Stimulated activated CD8-positive, alpha-beta memory T cell treated with anti-CD3 and anti-CD28 coated beads, Interleukin-12 subunit alpha, Interleukin-12 subunit beta, amount 100 ng/mL, for 4 hours (primary cell): ENCODE measurements at places on chromosomes 7 and 10.

GRCh38 chr10:100009283-100009792, 409 bp downstream of the DNMBP start:
- DNase-seq, result no peak

DNA sequence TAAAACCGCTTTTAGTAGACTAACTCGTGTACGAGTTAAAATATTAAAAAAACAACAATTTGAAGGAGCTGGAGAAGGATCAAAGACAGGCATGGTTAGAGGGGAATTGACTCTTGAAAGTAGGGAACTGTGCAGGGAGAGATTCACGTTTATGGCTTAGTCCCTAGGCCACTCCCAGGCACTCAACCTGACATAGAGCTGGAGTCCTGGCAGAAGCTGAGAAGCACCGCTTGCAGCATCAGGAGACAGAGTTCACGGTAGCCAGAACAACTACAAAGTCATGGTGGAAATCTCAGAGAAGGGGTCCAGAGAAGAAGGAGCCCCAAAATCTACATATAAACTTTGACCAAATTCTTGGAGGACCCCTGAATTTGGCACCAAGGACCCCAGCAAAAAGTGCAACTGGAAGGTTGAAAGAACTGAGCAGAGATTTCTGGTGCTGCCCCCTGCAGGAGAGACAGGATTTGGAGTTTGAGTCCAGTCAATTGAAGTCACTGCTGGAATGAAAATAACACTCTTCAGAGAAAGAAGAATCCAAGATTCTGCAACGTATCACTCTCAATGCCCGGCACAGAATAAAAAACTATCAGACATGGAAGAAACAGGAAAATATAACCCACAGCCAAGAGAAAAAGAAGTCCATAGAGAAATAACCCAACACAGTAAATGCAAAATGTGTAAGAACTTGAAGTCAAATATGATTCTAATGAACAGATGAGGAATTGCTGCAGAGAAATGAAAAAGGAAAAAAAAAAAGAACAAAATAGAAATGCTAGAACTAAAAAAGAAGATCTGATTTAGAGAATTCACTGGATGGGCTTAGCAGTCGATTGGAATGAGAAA, 493.3 kb upstream of the PODXL start:
- no peak for DNase-seq

- no peak for DNase-seq
These were observed 38.1 kb upstream of the PIK3AP1 start for GRCh38 chr10:96758423-96758822.

GRCh38 chr7:129734400-129734799, 122.9 kb downstream of the NRF1 start:
- no peak for DNase-seq

GRCh38 chr7:102093599-102094315, 192.9 kb upstream of the SH2B2 start:
- DNase-seq, result no peak

GRCh38 chr7:131096267-131096927, 231.3 kb upstream of the MKLN1 start:
- no peak for DNase-seq

- DNase-seq, result peak; percentile 50
These were observed at the start of gene KCNIP2 for GRCh38 chr10:101843032-101844021. Gene KCNIP2 (minus strand): TSS chr10:101843800. CDS start chr10:101843568, 232 bp downstream.

DNA sequence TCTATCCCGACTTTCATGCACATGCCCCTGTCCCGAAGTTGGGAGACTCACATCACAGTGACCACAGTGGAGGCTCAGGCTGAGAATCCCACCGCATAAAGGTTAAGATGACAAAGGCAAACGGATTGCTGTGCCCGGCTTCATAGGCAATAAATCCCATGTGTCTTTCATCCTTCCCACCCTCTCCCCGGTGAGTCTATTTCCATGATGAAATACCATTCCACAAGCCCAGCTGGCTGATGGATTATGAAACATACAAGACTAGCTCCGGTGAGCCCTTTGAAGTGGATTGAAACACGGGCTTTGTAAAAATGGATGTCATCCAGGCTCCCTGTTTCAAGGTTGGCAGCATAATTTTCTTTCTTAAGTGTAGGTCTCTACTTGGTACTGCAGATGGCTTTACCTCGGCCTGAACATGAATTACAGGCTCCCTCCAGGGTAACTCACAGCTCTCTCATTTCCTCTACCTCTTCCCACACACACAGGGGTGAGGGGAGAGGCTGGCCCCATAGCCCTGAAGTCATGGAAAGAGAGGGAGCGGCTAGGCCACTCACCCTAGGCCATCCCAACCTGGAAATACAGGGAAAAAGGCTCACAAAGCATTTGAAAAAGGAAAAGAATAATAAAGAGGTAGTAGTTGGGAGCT, 92.0 kb upstream of the CALN1 start:
- no peak for DNase-seq

GRCh38 chr7:47460251-47460989, 121.5 kb downstream of the TNS3 start:
- DNase-seq, result no peak

- no peak for DNase-seq
These were observed 16.4 kb upstream of the SRRM3 start for GRCh38 chr7:76185187-76185896.

DNA sequence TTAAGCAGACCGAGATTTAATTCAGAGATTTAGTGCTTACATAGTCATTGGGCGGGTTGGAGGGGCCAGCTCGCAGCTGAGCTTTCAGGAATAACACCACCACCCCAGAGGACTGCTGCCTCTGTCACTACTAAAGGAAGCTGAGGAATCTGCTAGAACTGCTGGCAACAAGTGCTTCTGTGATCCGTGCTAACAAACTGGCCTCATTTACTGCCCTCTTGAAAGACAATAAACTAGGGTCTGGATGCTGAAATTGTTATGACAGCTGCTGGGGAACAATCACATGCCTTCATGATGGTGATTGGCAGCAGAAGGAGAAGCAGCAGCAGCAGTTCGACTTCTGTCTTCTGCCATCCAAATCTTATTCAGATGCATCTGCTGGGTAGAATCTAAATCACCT, 285.5 kb upstream of the TAC1 start:
- DNase-seq, result no peak

- DNase-seq, result no peak
These were observed 91.3 kb upstream of the ANK3 start for GRCh38 chr10:60480865-60481563.

DNA sequence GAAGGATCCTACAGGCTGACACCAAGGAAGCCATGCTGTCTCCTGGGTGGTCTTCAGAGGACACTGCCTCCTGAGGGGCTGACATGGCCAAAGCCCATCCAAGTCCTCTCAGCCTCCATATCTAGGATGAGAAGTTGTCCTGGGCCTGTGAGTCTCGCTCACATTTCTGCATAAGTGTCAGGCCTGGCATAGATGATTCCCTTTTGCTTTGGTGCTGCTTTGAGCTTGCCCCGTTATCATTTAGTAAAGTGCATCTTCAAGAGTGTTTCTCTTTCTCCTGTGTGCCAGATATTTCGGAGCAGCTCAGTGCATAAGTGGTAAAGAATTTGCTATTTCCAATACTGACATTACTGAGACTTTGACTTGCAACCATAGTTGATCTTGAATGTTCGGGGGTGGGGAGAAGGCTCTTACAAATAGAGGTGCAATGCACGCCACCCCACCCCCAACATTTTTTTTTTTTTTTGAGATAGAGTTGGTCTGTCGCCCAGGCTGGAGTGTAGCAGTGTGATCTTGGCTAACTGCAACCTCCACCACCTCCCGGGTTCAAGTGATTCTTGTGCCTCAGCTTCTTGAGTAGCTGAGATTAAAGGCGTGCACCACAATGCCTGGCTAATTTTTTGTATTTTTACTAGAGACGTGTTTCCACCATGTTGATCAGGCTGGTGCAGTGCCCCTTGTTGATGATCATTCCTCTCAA, 9.1 kb downstream of the PTER start:
- no peak for DNase-seq

DNA sequence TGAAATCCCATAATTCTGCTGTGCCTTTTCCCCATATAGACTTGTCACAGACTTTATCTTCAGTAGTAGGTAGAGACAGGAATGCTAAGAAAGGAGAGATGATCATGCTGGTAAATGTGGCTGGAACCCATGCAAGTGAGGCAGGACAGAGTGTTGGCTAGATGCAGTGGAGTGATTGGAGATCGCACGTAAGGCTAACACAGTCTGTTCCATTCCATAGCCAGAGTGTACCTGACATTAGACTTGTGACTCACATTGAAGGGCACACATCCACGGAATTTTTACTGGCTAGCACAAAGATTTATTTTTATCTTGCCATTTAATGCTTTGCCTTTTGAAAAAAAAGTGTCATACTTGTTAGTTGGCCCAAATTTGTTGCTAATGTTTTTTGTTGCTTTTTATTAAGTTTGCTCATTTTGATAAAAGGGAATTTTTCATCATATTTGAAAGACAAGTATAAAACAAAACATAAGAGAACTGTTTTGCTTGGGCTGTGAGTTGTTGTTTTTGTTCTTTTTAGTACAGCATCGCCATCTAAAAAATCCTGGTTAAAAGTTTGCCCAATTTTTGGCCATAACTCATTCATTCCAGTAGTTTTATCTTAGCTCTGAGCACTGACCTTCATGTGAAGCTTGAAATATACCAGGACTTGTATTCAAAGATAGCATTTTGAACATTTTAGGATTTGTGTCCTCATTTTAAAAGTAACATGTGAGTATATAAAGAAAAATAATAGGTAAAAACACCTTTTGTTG, 81.0 kb downstream of the CPED1 start:
- no peak for DNase-seq

DNA sequence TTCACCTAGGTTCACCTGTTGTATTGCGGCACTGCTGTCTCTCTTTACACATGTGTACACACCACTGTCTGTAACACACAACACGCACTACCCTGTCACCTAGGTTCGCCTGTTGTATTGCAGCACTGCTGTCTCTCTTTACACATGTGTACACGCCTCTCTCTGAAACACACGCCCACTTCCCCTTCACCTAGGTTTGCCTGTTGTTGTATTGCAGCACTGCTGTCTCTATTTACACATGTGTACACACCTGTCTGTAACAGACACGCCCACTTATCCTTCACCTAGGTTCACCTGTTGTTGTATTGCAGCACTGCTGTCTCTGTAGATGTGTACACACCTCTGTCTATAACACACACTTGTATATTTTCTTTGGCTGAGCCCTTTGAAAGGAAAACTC, 51.5 kb downstream of the WDR37 start:
- DNase-seq, result no peak

- peak; percentile 92 for DNase-seq
These were observed 15.5 kb downstream of the HSPB1 start for GRCh38 chr7:76317782-76318487.

DNA sequence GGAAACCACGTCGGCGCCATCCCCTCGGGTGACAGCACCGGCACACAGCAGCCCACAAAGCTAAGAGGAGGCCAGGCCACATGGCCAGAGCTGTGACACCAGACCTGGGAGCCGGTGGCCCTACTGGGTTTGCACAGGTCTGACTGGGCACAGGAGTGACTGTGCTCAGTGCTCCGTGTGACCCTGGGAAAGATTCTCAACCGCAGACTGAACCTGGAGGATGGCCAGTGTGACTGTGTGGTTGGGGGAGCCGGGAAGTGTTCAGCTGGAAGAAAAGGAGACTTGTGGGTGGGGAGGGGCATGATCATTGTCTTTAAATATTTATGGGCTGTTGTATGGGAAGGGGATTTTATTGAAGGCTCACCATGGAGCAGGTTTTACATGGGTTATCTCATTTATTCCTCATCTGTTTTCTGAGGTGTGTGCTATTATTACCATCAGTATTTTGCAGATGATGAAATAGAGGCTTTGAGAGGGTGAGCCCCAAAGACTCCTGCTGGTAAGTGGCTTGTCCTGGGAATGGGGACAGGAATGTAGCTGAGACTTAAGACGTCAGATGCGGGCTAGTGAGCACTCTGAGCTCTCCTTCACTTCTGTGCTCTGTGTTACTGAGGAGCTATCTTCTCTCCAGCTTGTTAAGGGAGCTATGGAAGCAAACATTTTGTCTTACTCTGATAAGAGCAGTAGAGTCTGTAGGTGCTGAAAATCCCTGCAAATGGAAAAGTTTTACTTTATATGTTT, 127.5 kb downstream of the TMEM178B start:
- DNase-seq, result no peak

DNA sequence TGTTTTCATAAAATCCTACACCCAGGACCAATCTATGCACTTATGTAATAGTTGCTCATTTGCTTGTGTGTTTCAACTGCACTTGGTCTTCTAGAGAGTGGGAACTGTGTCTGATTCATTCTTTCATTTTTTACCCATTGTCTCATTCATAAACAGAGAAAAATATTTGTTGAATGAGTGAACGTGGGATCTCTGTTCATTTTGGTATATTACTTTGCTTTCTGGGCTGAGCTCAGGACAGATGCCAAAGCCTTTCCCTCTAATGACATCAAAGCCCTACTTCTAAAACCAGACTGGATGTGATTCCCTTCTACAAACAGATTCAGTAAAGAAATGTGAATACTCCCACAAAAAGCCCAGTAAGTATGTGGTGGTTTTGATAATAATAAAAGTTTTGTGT, 145.2 kb downstream of the ST7 start:
- DNase-seq, result no peak

- no peak for DNase-seq
These were observed 1014.7 kb downstream of the NRG3 start for GRCh38 chr10:82889728-82890127.

GRCh38 chr7:400901-401485, 111.0 kb downstream of the FOXL3 start:
- no peak for DNase-seq

DNA sequence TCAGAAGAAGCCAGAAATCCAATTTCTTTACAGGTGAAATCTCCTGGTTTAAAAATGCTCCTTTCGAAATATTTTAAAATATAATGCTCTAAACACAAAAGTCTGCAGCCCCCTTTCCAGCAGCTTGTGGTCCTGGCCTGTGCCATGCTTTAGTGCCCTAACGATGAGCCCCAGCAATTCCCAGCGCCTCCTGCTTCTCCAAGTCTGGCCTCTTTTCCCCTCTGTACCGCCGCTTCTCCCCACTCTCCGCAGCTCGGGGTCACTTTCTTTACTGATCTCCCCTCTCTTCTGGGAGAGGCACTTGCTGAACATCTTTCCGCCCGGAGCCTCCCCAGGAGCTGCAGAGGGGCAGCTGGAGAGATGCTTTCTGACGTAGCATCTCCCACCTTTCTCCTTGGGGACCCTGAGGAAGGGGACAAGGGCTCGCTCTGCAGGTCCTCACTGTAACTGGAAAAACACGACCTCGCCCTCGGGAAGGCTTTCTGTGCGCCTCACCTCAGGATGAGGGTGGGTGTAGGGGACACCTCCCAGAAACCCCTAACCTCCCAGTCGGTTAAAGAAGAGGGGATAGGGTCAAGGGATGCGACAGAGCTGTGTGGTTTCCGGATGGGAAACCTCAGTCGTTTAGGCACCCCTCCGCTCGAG, 565 bp upstream of the INA start:
- no peak for DNase-seq

- DNase-seq, result no peak
These were observed 56.6 kb downstream of the INPP5A start for GRCh38 chr10:132593900-132594876.

DNA sequence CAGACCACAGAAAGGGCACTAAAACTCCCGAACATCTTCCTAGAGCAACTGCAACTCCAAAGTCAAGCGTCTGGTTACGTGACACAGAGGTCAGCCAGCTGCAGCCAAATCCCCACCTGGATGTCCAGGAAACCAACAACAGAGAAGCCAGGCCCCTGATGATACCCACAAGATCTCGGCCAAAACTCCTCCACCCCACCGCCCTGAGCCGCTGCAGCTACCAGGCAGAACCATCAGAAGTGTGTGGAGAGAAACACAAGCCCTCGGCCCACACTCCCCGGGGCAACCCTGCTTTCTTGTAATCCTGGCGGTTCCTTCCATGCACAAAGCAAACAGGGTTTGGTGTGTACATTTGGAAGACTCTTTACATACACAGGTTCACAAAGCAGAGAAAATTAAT, 8.7 kb downstream of the CHST15 start:
- DNase-seq, result no peak

GRCh38 chr10:115831016-115831415, 442.0 kb downstream of the GFRA1 start:
- no peak for DNase-seq
